ENCODE measurements at places on chromosomes 1 and 21.

- no peak for DNase-seq
These were observed 292.4 kb downstream of the PTBP2 start for GRCh38 chr1:97013941-97014340.

GRCh38 chr1:227741166-227741870, 6.1 kb downstream of the SNAP47 start:
- no peak for DNase-seq

GRCh38 chr1:220789532-220790147, 2.9 kb downstream of the MTARC1 start:
- DNase-seq = no peak

GRCh38 chr1:100862591-100862990, 32.1 kb downstream of the EXTL2 start:
- DNase-seq = no peak

DNA sequence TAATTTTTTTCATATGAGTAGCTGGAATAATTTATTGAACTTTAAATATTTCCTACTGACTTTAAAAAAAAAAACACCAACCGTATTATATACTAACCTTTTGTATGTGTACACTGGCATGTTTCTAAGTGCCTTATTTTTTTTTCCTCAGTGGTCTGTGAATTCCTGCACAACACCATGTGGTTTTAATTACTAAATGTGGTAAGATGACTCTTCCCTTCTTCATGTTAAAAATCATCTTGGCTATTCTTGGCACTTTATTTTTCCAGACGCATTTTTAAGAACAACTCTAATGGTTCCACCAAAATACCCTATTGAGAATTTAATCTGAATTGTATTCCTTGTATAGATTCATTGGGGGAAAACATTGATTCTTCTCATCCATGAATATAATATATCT, 28.4 kb downstream of the PPP2R5A start:
- DNase-seq = no peak

DNA sequence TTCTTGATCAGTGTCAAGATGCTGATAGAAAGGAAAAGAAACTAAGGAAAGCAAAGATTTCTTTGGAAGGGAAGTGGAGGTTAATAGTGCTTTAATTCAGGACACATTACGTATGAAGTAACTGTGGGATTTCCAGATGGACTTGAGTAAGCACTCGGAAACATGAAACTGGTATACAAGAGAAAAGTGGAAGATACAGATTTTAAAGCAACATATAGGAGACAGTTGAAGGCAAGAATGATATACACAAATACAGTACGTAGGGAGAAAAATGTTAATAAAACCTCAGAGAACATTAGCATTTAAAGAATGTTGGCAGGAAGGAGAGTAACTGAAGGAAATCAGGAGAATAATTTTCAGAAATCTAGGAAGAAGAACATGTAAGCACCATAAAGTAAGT, 730.9 kb upstream of the ADGRL2 start:
- DNase-seq = no peak

GRCh38 chr1:117895482-117896114, 33.8 kb downstream of the GDAP2 start:
- peak; percentile 52 for DNase-seq

DNA sequence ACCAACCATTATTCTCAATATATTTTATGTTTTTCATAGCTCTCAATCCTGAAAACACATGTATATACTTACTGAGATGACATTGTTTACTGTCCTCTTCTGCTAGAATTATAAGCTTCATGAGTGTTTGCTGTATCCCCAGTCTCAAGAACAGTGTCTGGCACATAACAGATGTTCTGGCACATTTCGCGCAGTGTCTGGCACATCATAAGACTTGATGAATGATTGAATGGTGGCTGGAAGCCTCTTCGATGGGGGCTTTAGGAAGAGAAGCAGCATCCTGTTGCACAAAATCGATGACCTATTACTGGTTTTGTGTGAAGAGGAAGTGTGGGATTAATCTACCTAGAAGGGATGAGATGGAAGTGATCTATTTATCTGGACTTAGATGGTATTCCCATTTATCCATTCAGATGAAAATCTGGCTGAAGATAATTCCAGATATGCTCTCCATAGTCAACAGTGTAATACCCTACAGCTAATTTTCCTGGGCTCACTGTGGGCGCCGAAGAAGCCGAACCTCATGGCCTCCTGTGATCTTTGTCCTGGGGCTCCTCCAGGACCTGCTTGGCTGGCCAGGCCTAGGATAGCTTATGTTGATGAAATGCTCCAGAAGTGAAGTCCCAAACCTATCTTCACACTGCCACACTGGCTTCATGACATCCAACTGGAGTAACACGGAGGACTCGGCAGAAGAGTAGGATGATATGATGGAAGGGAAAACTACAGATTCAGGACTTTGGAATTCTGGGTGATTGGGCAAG, 26.5 kb downstream of the CD34 start:
- DNase-seq = no peak

DNA sequence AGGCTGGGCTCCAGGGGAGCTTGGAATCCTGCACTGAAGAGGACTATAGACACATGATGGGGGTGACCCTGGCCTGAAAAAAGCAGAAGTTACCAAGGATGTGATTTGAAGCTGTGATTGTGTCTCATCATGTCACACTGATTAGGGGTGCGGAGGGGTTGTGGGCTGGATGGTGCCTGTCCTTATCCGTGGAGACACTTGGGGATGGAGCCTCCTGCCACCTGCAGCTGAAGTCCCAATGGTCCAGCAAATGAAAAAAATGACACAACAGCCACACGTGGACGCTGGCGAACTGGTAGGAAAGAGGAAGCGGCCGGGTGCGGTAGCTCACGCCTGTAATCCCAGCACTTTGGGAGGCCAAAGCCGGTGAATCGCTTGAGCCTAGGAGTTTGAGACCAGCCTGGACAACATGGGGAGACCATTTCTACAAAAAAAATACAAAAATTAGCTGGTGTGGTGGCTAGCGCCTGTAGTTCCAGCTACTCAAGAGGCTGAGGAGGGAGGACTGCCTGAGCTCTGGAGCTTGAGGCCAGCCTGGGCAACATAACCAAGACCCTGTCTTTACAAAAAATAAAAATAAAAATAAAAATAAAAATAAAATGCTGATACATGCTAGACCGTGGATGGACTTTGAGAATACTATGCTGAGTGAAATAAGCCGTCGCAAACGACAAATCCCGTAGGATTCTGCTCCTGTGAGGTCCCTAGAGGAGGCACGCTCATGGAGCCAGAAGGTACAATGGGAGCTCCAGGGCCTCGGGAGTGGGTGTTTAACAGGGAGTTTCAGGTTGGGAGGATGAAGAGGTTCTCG, 838 bp upstream of the IBA57 start:
- no peak for DNase-seq

- DNase-seq = no peak
These were observed 36.3 kb upstream of the TTC34 start for GRCh38 chr1:2837823-2838222.

- no peak for DNase-seq
These were observed 27.1 kb downstream of the KAZN start for GRCh38 chr1:14625572-14625971.

DNA sequence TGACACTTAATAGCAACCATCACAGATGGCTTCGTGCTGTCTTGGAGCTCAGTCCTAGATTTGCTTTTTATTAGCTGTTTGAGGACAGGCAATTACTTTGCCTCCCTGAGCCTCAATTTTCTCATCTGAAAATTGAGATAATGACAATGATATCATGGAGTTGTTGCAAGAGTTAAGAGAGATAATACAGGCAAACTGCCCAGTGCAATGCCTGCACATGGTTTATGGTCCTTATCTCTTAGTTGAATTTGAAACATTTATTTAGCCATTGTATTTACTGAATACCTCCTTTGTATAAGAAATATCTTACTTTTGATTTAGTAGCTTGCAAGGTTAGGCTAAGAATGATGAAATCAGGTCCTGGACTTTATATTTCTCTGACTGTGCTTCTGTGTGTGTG, 17.7 kb downstream of the KCNA2 start:
- DNase-seq = no peak
